ENCODE measurements at places on chromosomes 12 and 14. TPM values are rescaled to one million over a fixed set of nuclear protein-coding genes. Genes with fewer than 3 reads are reported as not detected.

Gene ATL1
- 1.5 TPM for total RNA-seq

DNA sequence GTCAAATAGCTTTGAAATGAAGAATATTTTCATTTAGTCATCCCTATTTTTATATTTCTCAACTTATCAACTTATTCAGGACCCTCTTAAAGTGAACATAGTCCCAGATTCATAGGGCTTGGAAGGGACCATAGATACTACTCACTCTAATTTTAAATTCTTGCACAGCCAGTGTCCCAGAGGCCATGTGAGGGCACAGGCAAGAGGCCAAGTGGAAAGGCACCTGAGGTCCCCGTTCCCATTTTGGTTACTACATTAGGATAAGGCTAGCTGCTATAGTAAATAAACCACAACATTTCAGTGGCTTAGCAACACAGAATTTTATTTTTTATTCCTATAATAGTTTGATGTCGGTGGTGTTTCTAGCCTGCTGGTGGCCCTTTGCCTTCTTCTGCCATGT lies 227.8 kb downstream of the SPTSSA start:
- no peak for DNase-seq

DNA sequence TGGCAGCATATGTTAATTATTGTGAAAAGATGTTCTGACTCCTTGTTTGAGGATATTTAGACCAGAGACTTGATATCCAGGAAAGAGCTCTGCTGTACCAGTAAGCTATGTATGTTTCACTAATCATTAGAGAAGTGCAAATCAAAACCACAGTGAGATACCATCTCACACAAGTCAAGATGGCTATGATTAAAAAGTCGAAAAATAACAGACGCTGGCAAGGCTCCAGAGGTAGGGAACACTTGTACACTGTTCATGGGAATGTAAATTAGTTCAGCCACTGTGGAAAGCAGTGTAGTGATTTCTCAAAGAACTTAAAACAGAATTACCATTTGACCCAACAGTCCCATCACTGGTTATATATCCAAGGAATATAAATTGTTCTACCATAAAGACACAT lies 171.6 kb downstream of the DPY19L2 start:
- DNase-seq, result no peak

- no peak for DNase-seq
Observed at GRCh38 chr14:55840821-55841220, 260.8 kb downstream of the KTN1 start.

GRCh38 chr14:53619691-53620231 lies 336.9 kb downstream of the BMP4 start:
- peak; percentile 63 for DNase-seq

DNA sequence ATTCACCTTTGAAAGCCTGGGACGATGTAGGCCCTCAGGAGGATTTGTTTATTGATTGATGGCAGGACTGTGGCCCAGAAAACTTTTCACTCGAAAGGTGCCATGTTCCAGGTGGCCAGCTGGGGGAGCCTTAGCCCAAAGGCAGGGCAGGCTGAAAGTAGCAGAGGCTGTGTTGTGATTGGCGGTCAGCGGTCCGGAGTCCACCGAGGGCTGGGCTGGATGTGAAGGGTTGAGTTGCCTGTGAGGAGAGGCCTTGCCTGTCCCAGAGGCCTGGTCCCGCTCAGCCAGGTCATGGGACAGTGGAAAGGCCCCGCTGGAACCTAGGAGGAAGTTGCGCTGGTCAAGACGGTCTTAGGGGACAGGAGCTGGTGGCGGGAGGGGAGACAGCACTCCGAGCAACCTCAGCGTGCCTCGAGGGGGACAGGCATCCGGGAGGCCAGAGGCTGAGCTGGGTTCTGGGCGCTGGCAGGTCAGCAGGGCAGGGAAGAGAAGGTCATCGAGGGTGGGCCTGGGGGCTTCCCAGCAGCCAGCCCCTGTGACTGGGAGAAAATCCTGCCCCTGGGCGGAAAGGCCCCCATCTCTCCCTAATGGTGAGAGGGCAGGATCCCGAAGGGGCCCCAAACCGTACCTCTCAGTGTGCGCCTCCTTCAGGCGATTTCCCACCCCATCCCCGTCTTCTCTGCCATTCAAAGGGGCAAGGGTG lies 26.3 kb downstream of the CMA1 start:
- DNase-seq, result peak; percentile 53

Data from cardiac muscle cell (in vitro differentiated cells and primary cell).